ENCODE measurements at places on chromosomes 2 and 18.
A peak's percentile ranks its signal among the peaks of the same experiment; 100 is the strongest.

- DNase-seq = no peak
These were observed 14.4 kb upstream of the SP140L start for GRCh38 chr2:230312638-230313037.

- DNase-seq = no peak
These were observed 180.8 kb upstream of the ATP5MC3 start for GRCh38 chr2:175362331-175362730.

GRCh38 chr2:216344206-216344949 lies 27.9 kb downstream of the MARCHF4 start:
- no peak for DNase-seq

DNA sequence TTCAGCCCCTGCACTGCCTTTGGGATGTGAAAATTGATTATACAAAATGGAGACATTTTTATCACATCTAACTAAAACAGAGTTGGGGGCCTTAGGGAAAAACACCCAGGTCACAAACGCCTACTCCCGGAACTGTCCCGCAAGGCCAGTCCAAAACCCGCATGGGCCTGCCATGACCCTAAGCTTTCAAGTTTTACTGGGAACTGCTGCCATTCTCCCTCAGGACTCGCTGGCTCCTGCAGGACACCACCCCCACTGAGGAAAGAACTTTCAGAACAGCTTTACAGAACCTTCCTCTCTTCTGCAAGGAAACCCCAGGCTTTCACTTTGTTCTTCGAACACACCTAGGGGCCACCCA lies 320.4 kb upstream of the HS6ST1 start:
- DNase-seq = no peak

GRCh38 chr18:56545464-56545863 lies 92.9 kb downstream of the TXNL1 start:
- no peak for DNase-seq

DNA sequence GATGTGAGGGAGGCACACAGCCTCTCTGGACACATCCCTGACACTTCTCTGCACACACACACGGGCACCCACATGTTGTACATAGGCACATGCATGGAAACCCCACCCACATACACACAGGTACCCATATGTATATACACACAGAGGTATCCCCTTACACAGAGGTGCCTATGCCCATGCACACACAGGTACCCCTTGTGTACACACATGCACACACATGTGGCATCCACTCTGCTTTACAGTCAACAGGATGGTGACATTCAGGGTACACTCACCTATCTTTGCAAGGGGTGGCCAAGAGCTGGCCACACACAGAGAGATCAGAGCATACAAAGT lies 59.5 kb downstream of the FAM168B start:
- DNase-seq = no peak

DNA sequence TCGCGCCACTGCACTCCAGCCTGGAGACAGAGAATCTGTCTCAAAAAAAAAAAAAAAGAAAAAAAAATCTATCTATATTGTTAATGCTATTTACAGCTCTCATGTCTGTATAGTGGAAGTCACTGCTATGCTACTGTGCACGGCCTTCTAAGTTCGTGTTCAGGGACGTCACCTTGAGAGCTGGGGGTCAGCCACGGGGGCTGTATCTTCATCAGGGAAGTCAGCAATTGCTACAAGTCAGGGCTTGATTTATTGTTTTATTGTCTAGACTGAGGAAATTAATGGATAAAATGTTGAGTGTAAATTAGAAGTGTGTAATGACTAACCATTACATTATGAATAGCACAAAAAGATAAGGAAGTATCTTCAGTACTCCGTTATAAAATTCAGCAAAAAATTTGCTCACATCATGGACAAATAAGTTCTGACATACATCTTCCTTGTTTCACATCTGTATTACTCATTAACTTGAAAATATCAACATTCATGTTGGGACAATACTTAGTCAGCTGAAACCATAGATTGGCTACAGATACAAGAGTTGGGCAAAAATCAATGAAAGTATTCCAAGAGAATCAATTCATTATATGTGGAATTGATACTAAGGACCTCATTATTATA lies 136.6 kb upstream of the SEC11C start:
- DNase-seq = no peak

- DNase-seq = no peak
These were observed 72.4 kb downstream of the CERS6 start for GRCh38 chr2:168528469-168528868.

GRCh38 chr2:156727867-156728266 lies 291.7 kb downstream of the GPD2 start:
- DNase-seq = no peak

DNA sequence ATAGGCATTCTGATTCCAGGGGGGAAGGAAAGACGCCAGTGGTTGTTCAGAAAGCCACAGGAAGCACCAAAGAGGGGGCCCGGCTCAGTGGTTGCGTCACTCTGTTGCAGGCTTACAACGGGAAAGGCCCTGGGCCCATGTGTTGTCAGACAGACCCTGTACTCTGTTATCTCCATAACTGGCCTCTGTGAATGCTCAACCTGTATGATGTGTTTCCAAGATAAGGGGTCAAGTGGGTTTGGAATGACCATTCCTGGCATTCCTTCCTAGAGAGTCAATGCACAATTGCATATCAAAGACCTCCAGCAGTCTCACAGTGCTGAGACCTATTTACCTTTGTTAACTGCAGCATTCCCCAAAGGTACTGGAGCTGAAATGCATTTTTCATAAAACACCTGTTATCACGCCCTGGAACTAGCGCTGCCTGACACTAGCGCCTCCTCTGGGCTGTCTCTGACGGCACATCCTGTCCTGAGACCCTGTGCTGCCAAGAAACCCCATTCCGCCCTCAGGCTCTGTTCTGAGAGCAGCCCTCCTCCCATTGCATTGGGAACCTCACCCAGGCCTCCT lies 13.2 kb upstream of the LRRFIP1 start:
- DNase-seq = no peak

DNA sequence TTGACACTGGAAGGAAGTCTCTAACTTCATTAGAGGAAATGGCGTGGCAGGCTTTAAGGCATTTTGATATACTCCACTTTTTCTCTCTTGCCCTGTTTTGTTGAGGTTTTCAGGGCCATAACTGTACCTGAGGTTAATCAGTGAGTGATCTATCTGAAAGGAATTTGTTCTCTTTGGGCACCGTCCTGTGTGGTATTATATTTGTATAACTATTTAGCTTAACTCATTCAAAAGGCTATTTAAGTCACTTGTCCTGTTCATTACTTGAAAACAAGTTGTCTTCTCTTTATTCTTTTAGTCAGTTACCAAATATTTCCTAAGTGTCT lies 180.4 kb downstream of the NEDD4L start:
- no peak for DNase-seq

DNA sequence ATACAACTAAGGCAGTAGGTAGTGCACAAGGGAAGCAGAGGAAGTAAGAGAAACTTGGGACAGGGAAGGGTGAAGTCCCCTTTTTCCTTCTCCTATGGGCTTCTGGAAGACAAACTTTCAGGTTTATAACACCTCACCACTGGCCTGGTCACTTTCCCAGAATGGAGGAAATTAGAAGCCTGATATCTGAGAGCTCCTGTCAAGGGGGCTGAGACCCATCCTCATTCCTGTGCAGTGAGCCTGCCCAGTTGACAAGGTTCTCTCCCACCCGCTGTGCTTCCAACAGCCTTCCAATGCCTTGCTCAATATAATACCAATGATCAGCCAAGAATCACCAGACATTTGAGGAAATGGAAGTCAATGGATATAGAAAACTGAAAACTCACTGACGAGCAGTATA lies 100.4 kb upstream of the YPEL5 start:
- no peak for DNase-seq

DNA sequence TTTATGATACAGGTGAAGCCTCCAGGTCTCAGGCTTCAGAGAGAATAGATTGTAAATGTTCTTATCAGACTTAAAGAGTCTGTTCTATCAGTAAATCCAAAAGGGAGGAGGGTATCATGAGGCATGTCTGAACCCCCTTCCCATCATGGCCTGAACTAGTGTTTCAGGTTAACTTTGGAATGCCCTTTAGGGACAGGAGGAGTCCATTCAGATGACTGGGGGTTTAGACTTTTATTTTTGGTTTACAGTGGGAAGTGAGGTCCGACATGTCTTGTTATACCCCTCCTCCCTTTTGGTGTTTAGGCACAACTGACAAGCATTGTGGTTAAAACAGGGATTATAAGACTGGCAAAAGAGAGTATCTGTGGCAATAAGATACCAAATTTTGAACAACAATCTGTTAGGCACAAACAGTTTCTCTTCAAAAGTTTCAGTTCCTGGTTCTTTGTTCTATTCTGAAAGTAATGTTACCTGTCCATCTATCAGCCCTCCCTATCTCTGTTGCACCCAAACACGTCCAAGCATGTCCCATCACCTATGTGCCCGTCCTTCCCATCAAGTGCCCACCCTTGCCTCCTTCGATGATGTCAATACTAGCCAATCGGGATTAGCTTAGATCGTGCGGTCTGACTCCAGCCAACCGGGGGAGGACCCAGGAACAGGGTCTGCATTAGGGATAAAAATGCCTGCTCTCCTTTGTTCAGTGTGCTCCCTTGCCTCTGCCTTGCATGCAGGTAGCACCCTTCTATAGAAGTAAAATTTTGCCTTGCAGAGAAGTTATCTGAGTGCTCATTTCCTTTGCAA lies 16.4 kb downstream of the TCF23 start:
- DNase-seq = peak; percentile 82

GRCh38 chr2:105455488-105456003 lies 56.7 kb upstream of the FHL2 start:
- no peak for DNase-seq

- DNase-seq = no peak
These were observed 29.1 kb upstream of the PDIA6 start for GRCh38 chr2:10841547-10842219.

DNA sequence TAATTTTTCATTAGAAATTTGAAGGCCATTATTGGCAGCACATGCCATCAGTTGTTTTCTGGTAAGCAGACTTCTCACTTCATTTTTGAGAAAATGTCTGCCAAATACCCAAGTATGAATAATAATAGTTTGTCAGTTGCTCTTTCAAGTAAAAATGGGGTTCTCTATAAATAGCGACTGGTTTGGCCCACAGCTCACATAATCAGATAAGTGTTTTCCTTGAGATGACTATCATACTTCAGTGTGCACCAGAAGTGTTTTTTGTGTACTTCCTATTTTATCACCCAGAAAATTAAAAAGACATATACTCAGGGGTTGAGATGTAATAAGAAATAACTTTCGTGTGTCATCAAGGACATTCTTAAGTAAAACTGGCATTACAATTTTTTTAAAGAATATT lies 147.1 kb downstream of the PHLPP1 start:
- DNase-seq = no peak

GRCh38 chr2:95300450-95300849 lies 3.3 kb downstream of the KCNIP3 start:
- DNase-seq = no peak

DNA sequence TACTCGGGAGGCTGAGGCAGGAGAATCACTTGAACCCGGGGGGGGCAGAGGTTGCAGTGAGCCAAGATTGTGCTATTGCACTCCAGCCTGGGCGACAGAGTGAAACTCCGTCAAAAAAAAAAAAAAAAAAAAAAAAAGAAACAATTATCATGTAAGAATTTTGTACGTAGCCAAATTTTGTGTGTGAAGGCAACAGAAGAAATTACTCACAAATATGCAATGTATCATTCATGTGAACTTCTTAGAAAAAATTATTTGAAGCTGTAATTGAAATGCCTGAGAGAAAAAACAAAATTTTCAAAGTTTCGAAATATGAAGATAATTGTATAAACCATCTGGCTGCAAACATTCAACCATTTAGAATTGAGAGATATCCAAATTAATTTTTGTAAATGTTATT lies 204.8 kb upstream of the PARD3B start:
- no peak for DNase-seq

DNA sequence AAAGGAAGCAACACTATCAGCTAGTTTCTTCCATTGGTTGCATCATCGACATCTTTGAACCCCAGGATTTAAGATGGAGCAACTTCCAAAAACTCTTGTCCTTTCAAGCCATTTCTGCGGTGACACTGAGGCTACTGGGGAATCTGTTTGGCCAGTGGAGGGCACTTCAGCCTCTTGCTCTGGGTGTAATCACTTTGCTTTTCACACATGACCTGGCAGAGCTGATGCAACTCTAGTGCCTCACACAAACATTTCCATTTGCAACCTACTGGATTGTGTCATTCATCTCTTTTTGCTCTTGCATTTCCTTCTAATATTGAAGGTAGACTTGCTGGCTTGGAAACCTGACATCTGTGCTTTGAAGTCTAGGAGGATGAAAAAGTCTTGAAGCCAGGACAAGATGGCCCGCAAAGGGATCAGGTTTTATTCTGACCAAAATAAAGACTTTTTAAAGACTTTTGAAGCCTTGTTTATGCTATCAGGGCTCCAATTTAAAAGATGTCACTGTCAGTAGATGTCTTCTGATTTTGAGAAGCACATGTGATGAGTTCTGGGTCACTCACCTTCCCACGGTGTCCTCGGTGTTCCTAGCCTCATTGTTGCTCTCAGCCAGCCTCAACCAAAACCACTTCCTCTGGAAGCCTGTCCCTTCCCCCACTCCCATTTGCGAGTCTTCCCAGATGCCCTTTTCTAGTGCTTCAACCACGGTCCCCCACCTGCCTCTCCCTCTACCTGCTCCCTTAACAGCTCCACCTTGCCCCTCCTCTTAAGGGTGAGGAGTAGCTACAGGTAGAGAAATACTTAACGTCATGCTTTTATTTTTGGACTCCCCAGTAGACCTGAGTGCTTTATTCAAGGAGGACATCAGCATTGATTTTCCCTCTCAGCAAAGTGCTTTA lies 69.7 kb upstream of the KCNE4 start:
- no peak for DNase-seq

DNA sequence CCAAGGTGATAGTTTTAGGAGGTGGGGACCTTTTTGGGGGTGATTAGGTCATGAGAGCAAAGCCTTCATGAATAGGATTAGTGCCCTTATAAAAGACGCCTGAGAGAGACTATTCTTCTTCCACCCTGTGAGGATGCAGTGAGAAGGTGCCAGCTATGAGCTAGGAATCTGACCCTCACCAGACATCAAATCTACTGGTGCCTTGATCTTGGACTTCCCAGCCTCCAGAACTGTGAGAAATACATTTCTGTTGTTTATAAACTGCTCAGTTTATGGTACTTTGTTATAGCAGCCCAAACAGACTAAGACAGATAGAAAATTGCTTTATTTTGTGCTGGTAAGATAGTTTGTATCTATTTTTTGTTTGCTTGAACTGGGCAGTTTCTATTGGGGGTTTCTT lies 40.1 kb downstream of the PHLPP1 start:
- no peak for DNase-seq

Measured in MM.1S (cell line).